ENCODE measurements at places on chromosomes 6 and 20.

DNA sequence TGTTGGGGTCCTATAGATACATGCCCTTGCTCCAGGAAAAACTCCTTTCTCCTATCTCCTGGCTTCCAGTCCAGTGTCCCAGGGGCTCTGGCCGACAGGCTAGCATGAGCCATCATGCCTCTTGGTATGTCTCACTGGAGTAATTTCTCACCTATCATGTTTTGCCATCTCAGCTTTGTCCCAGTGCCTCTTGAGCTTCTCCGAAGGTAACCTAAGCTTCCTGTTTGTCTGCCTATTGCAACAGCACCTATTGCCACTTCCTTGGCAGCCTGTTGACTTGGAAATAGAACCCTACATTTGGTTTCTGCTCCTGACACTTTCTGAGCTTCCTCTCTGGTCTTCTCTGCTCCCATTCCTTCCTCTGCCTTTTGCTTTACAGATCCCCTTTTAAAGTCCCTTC, 197.7 kb downstream of the KCNQ5 start:
- no peak for DNase-seq

- no peak for DNase-seq
Observed at GRCh38 chr6:11968241-11968806, 43.8 kb upstream of the HIVEP1 start.

GRCh38 chr6:6556738-6557503, 31.6 kb upstream of the LY86 start:
- no peak for DNase-seq

- DNase-seq: no peak
Observed at GRCh38 chr6:24924580-24925356, 11.0 kb downstream of the RIPOR2 start.

DNA sequence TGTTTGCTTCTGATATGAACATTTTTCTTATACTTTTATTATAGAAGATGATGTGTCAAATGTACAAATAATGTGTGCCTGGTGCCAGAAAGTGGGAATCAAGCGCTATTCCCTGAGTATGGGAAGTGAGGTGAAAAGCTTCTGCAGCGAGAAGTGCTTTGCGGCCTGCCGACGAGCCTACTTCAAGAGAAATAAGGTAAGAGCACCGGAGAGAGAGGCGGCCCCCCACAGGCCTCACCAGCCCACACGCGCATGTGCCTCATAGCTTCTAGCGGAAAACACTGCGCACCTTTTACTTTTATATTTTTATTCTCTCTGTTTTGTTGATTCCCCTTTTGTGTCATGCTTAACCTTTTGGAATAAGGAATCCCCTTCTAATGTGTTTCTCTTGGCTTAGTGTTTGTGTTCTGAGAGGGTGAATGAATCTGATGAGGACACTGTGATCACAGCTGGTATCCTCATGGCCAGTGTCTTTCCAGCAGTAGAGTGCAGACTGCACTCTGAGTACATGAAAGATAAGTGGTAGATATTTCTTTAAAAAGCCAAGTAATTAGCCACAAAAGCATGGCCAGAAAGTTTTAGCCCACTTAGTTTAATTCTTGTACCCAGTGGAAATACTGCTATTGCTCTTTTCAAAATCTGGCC, 43.6 kb downstream of the SOBP start:
- DNase-seq: no peak

- DNase-seq: no peak
Observed at GRCh38 chr6:25290306-25291060, 11.3 kb downstream of the CARMIL1 start.

GRCh38 chr6:16766043-16766536, 4.8 kb upstream of the ATXN1 start:
- no peak for DNase-seq

- no peak for DNase-seq
Observed at GRCh38 chr6:149218915-149219314, 98.6 kb upstream of the TAB2 start.

- DNase-seq: no peak
Observed at GRCh38 chr6:39077882-39078594, 29.5 kb downstream of the GLP1R start.

DNA sequence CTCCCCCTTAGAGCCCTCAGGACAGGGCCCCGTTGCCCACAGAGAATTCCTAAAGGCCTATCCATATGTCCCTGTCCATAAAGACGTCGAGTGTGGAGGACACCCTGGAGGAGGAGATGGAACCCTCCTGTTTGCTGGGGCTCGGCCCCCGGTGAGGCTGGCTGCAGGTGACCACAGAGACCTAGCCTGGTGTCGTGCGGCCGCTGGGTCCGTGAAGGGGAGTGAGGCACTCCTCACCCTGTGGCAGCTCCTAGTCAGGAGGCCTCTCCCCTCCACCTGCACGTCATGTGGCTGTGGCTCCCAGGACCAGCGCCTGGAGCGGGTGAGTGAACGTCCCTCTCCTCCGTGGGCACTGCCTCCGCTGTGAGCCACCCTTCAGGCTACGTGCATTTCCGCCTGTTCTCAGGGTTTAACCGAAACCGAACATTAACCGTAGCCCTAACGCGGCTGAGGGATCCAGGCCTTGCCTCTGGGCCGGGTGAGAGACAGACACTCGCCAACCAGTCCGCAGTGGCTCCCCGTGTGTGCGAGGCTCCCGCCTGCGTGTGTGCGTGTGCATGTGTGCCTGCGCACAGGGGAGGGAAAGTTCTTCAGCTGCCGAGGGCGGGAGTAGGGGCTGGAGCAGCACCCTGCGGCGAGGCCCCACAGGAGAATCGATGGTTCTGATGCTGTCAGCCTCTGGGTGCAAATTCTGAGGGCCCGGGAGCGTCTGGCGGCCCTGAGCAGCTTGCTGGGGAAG, 5.9 kb upstream of the TCEA2 start:
- no peak for DNase-seq

All from C1 segment of cervical spinal cord (tissue), 14 donors.